CD4-positive, alpha-beta T cell treated with Interleukin-6 at 100 ng/mL for 8 hours (primary cell): ENCODE measurements at places on chromosomes 2 and 18.

GRCh38 chr2:96923810-96924774 lies 54.2 kb upstream of the SEMA4C start:
- peak; percentile 26 for DNase-seq

DNA sequence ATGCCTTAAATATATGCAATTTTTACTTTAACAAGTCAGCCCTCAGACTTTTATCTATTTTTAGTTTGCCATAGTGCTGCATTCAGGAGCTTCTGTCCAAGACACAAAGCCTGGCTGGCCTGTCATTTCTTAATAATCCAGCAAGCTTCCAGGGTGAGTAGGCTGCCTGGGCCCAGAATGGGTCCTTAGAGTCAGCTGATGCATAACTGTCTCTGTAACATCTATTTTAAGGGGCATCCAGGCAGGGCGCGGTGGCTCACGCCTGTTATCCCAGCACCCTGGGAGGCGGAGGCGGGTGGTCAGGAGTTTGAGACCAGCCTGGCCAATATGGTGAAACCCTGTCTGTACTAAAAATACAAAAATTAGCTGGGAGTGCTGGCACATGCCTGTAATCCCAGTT lies 11.8 kb upstream of the GNLY start:
- DNase-seq: no peak

- no peak for DNase-seq
These were observed 561.9 kb downstream of the ARHGAP15 start for GRCh38 chr2:143691121-143691520.

- no peak for DNase-seq
These were observed 235.7 kb downstream of the PTH2R start for GRCh38 chr2:208642125-208642779.

- no peak for DNase-seq
These were observed 218.1 kb upstream of the TNP1 start for GRCh38 chr2:217077831-217078407.

GRCh38 chr2:200337621-200338020 lies 31.1 kb downstream of the SPATS2L start:
- no peak for DNase-seq

DNA sequence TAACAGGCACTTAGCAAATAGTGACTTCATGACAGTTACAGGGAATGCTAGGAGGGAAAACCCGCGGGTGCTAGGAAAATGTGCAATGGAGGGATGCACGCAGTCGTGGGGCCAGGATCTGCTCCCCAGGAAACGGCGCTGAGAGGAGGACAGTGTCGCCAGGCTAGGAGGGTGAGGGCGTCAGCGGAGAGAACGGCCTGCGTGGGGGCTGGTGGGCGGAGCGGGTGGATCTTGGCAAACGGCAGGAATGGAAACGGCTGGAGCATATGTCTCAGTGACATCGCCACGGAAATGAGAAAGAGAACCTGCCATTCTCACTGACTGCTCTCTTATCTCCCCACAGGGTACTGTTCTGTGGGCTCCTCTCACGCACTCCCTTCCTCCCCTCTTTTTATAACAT lies 478.5 kb upstream of the ID2 start:
- no peak for DNase-seq

DNA sequence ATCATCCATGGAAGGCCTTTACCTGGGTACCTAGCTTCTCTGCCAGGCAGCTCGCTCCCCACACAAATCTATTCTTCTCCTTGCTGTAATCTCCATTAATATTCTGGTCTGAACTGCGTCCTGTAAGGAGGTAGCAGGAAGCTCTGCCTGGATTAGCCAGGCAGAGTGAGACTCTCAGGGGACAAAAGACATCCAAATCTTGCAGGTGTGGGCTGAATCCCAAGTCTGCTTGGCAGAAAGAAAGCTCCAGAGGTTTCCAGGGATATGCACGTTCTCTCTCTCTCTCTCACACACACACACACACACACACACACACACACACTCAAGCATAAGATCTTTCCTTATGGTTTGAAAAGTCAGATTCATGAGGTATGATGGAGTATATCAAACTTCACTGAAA lies 66.5 kb downstream of the THNSL2 start:
- no peak for DNase-seq

GRCh38 chr18:70419526-70419925 lies 130.7 kb downstream of the SOCS6 start:
- no peak for DNase-seq

DNA sequence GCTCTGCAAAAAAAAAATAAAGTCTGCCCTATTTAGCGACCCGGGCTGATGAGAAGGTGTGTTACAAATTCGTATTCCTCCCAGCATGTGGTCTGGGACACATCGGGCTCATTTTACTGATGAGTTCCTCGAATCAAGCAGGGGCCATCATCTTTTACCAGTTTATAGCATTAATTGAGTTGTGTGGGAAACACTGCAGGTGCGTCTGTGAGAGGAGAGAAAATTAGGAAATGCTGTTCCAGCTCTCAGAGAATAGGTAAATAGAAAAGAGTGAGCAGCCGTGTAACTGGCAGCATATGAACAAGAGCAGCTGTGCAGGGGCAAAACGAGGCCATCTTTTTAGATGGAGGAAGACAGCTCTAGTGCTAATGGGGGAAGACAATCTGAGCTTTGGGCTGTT lies 216.7 kb downstream of the SETBP1 start:
- no peak for DNase-seq
